Stimulated activated CD4-positive, alpha-beta T cell treated with anti-CD3 and anti-CD28 coated beads, TNF-alpha, amount 100 ng/mL, for 4 hours (primary cell): ENCODE measurements at places on chromosomes 12 and 14.

DNA sequence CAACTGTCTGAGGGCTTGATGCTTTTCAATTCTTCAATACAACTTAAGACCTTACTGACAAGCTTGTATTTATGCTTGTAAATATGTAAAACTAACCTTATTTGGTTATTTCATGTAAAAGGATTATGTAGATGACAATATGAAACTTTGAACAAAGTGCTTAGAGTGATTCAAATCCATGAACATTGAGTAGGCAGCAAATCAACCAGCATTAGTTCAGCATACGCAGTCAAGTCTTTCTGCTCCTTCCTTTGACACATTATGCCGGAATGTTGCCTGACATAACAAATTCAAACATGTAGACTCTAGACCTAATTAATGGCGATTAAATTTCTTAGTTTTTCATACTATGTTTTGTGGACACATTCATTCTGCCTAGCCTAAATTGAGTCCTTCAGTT lies 105.2 kb downstream of the FGD4 start:
- no peak for DNase-seq

GRCh38 chr12:49792976-49793580 lies 35.1 kb downstream of the NCKAP5L start:
- DNase-seq = no peak

DNA sequence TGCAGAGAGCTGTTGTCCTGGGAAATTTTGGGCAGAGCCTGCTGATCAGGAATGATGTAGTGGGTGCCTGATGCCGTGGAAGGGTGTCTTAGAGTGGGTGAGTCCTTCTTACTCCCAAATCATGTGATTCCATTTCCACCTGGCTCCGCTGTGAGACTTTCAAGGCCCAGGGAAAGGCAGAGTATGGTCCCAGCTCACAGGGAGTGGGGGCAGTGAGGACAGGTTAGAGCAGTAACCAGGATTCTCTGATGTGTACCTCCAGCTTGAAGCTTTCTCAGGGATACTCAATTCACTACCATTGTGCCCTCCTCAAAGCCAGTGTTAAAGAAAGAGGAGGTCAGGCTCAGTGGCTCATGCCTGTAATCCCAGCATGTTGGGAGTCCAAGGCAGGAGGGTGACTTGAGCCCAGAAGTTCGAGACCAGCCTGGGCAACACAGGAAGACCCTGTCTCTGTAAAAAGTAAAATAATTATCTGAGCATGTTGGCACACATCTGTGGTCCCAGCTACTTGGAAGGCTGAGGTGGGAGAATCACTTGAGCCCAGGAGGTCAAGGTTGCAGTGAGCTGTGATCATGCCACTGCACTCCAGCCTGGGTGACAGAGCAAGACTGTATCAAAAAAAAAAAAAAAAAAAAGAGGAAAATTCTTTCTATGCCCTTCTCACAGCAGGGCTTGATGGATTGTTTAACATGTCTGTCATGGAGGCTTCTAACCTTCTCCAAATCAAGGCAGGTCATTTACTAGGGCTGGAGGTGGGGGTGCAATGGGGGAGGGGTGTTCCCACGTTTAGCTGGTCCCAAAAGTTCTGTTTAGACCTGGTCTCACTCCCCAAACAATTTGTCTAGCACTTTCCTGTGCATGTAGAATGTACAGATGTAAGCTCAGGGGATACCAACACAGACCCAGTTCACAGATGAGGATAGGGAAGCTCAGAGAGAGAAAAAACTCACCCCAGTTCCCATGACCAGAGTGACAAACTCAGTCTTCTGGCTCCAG lies 12.5 kb upstream of the IQSEC3 start:
- no peak for DNase-seq

GRCh38 chr14:75371297-75371696 lies 56.5 kb upstream of the JDP2 start:
- no peak for DNase-seq

DNA sequence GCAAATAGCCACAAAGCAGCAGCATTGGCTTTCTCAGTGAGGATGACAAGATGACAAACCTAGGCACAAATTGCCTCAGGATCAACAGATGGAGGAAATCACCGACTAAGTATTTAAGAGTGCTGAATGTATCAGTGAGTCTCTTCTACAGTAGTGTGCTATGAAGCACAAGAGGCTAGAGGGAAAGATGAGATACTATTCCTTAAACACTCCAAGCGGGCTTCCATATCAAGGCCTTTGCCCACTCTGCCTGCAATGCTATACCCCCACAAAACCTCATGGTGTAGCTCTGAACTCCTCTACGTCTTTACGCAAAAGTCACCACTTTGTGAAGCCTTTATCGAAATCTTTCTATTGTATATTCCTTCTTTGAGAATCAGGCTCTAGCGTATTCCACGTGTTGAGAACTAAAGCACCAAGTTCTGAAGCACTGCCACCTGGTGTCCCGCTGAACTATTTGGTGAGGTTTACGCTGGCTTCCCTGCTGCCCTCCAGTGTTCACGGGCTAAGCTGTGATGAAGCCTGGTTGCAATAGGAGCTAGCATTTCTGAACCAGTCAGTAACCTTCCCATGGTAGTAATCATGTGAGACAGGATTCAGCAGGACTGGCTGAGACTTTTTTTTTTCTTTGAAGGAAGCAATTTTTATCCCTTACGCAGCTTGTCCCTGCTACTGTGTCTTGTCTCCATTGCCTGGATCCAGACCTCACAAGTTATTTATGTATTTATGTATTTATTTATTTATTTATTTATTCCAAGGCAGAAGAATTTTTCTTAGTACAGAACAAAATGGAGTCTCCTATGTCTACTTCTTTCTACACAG lies 426.5 kb upstream of the OR4E1 start:
- DNase-seq = peak; percentile 26

GRCh38 chr12:14243941-14244340 lies 121.5 kb upstream of the ATF7IP start:
- DNase-seq = no peak

DNA sequence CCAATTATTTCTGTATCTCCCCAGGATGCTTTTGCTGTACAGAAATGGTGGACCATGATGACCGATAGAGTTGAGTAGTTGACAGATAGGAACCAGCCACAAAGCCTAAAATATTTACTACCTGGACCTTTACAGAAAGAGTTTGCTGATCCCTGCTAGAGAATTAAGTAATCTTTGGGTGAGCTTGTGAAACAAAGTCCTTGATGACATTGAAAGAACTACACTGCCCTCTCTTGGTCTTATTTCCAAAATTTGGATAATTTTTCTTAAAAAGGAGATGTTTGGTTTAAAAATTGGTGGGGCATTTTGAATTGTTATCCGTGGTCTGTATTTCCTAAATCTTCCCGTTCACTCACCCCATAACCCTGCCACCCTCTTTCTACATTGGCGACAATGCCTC lies 13.7 kb upstream of the TCTN1 start:
- DNase-seq = no peak

- no peak for DNase-seq
These were observed 147.5 kb downstream of the SLC2A13 start for GRCh38 chr12:39958377-39958776.

DNA sequence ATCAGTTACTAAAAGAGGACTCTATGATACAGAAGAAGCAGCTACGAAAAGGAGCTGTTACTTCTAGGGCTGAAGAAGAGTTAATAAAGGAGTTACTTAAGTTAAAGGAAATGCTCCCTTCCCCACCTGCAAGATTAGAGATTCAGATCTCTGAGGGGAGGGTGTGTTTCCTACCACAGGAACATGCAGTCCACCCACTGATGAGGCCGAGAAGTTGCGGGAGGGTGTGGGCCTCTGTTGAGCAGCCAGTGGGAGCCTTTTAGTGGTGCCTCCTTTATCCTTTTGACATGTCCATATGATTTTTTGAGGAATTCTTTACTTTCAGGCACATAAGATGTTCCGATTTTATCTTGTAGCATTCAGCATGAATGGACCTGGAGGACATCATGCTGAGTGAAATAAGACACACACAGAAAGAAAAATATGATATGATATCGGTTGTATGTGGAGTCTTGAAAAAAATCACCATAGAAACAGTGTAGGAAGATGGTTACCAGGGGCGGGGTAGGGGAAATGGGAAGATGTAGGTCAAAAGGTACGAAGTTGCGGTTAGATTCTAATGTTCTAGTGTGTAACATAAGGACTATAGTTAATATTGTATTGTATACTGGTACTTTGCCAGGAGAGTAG lies 4.4 kb upstream of the M6PR start:
- DNase-seq = peak; percentile 38

DNA sequence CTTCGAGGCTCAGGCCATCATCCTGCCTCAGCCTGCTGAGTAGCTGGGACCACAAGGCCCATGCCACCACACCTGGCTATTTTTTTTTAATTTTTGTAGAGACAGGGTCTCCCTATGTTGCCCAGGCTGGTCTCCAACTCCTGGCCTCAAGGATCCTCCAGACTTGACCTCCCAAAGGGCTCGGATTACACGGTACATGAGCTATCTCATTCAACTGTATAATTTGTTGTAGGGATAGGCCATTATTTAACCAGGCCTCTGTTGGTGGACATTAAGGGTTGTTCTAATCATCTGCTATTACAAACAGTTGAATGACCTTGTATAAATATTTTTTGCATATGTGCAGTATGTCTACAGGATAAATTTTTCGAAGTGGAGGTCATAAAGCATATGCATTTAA lies 9.0 kb downstream of the KIF5A start:
- DNase-seq = no peak

DNA sequence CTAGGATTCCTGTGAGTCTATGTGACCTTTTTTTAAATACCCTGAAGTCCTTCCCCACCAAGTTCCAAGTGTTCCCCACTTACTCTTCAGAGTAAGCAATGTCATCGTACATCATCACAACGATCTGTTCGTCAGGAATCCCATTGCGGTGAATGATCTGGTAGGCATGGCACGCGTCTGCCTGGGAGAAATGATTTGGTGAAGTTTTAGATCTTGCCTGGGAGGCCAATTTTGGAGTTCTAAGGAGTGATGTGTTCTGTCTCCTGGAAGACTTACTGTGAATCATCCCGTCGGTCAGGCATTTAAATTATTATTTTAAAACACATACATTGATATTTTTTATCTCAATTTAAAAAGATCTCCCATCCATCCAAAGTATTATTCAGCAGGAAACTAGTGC lies 29.8 kb downstream of the LGMN start:
- DNase-seq = no peak

DNA sequence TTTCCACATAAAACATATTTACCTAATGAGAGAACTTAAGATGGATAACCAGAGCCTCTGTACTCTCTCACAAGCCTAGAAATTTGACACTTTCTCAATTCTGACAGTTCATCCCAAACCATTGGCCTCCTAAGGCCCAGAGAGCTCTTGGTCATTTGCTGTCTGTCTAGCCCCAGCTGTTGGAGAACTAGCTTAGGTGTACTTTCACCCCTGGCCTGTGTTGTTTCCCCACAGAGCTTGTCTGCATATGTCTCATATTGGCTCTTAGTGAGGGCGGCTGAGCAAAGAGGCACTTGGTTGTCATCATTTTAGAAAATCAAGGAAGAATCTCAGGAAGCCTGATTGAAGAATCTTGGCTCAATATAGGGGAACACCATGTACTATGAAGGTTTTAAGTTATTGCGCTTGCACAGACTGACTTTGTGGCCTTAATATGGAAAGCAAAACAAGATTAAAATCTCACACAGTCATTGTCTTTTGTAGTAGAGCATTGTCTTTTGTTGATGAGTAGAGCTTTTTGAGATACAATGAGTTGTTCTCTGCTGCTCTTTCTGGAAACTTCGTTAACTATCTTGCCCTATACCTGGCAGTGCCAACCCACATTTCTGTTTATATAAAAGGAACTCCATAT lies 324.6 kb downstream of the RAD51B start:
- no peak for DNase-seq

GRCh38 chr12:103933237-103933636 lies 3.0 kb downstream of the HSP90B1 start:
- DNase-seq = no peak

GRCh38 chr12:85424581-85425348 lies 144.7 kb downstream of the ALX1 start:
- DNase-seq = no peak

DNA sequence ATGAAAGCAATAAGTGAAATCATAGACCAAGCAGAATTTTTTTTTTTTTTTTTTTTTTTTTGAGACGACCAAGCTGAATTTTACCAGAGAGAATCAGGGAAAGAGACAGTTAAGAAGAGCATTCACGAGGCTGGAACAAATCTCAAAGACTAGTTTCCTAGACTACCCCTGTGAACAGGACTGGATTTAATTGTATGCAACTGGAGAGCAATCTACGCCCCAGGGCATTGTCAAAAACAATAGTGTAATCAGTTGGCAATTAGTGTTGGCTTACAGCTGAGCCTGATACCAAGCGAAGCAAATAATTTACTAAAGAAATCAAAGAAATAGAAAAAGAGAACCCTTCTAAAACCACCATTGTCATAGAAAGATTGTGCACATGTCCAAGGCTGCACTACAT lies 232.9 kb upstream of the CPNE8 start:
- no peak for DNase-seq

DNA sequence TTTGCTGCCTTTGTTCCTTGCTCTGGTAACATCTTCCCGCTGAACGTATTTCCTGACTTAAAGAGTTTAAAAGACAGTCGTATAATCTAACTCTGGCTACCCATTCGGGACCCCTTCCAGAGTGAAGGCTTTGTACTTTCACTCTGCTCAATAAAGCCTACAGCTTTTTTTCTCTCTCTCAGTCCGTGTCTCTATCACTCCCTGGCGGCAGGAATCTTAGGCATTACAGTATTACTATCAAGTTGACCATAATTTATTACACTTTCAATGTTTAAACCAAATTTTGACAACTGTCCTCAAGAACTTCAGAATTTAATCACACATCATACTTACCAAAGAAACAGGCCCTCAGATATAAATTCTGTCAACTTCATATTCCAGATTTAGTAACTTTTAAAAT lies 967.9 kb downstream of the FSCB start:
- no peak for DNase-seq

DNA sequence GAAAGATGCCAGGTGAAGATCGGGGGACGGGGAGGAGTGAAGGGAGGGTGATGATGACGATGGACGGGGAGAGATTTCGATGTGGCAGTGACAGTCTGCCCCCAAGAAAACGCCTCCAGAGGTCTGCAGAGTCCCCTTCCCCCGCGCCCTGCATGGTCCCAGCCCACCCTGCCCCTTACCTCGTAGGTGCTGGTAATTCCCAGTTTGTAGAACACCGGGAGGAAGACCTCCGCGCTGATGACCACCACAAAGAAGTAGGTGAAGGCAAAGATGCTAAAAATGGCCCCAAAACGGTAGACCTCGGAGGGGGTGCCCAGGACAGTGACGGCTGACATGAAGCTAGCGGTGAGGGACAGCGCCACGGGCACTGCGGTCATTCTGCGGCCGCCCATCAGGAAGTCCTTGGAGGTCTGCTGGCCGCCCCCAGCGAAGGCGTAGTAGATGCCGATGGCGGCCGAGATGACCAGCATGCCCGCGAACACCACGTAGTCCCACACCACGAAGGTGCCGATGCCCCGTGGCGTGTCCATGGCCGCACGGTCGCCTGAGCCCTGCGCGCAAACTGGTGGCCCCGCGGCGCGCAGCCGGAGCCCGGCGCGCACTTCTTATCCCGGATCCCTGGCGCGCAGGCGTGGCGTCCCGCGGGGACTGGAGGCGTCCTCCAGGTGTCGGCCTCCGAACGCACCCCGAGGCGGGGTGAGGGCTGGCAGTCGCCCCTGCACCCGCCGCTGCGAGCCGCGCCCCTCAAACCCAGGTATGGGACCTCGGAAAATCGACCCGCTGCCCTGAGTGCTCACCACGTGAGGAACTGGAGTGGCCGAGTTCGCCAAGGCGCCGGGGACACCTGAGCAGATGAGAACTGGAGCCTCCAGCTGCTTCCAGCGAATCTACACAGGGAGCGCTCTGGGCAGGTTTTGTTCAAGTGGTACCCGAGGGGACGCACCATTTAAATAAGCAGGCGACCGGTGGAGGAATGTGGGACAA lies at the start of gene SLC5A8:
Gene SLC5A8 (minus strand): TSS at position 920 of the 984 bp plus-strand sequence. CDS start 390 bp downstream, at position 530.
- DNase-seq = no peak
